Stimulated activated CD4-positive, alpha-beta T cell treated with anti-CD3 and anti-CD28 coated beads, Interleukin-1b, Interleukin-23, amount 100 ng/mL, for 1 hour (primary cell): ENCODE measurements at places on chromosomes 5 and 9.
A peak's percentile ranks its signal among the peaks of the same experiment; 100 is the strongest.

DNA sequence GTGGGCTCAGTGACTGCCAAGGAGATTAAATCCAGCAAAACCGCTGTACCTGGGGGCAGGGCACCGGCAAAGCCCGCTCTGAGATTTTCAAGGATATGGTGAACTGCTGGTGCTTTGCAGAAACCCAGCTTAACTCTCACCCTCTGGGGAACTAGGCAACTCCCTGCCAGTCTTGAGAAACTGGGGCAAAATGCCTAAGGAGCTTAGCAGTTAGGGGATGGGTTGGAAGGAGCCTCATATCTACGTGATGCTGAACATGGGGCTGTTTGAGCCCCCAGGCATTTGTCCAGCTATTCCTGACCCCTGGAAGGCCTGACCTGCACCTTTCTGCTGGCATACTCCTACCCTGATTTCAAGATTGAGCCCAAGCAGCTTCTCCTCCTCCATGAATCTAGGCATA is 108.6 kb upstream of the TBC1D2 start:
- DNase-seq = no peak

DNA sequence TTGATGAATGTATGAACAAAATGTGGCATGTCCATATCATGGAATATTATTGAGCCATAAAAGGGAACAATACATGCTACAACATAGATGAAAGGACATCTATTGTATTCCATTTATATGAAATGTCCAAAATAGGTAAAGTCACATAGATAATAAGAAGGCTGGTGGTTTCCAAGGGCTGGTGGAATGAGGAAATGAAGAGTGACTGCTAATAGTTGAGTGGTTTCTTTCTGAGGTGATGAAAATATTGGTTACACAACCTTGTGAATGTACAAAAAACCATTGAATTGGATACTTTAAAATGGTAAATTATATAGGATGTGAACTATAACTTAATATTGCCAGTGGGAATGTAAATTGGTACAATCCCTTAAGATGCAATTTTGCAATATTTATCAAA is 5.2 kb downstream of the ARSB start:
- no peak for DNase-seq

- DNase-seq = no peak
Observed at GRCh38 chr5:14464671-14465070, 116.9 kb upstream of the OTULINL start.

GRCh38 chr5:129821477-129822131 is 73.7 kb downstream of the MINAR2 start:
- no peak for DNase-seq

DNA sequence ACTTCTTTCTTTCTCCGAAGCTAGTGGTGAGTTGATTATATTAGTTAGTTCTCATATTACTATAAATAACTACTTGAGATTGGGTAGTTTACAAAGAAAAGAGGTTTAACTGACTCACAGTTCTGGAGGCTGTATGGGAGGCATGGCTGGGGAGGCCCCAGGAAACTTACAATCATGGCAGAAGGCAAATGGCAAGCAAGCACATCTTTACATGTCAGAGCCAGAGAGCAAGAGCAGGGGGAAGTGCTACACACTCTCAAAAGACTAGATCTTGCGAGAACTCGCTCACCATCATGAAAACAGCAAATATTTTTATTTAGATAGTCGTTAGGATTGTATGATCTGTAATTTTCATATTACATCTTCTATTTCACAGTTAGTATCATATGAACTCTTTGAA is 711.2 kb downstream of the PTPRD start:
- DNase-seq = no peak

GRCh38 chr5:170076211-170076610 is 29.5 kb upstream of the FOXI1 start:
- DNase-seq = no peak

DNA sequence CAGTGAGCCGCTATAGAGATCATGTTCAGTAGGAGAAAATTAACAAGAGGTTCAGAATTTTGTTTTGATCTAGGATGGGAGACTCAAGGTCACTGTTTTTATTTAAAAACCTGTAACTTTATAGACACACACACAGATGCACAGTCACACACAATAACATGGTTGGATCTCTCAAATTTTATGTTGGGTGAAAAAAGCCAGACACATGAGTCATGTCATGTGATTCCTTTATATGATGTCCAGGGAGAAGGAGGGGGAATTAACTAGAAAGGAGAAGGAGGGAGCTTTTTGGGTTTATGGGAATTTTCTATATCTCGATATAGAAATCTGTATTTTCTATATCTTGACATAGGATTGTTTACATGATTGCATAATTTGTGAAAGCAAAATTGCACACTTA is 17.1 kb downstream of the C6 start:
- no peak for DNase-seq

DNA sequence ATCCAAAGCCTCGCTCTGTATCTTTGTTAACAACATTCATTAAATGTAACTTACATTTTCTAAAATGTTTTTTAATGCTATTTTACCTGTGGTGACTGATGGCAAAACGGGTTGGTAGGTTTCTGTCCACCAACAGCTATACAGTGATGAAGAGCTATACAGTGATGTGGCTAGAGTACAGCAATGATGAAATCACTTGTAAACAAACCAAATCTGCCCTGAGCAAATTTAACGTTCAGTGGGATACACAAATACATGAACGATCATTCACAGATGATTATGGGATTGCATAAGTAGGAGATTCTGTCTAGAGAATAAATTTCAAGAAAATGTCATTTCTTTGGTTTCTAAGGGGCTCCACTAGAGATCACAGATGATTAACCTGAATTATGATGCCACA is 132.7 kb downstream of the MPDZ start:
- DNase-seq = no peak

GRCh38 chr9:26782899-26783298 is 109.7 kb downstream of the CAAP1 start:
- DNase-seq = no peak

DNA sequence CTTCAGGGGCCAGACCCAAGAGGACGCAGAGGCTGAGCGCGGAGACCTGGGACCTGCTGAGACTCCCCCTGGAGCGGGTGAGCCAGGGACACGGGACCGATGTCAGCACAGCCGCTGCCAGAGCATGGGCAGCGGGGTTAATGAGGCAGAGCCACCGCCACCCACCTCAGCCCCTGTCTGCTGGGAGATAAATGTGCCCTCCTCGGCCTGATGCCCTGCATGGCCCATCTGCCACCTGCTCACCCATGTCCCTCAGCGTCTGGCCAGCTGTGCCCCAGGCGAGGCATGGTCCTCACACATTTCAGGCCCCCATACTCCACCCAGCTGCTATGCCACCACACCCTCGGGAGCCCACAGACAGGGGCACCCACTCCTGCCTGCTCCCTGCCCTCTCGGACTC is 14.9 kb downstream of the DNLZ start:
- DNase-seq = no peak

- no peak for DNase-seq
Observed at GRCh38 chr9:94824913-94825610, 98.6 kb downstream of the AOPEP start.

DNA sequence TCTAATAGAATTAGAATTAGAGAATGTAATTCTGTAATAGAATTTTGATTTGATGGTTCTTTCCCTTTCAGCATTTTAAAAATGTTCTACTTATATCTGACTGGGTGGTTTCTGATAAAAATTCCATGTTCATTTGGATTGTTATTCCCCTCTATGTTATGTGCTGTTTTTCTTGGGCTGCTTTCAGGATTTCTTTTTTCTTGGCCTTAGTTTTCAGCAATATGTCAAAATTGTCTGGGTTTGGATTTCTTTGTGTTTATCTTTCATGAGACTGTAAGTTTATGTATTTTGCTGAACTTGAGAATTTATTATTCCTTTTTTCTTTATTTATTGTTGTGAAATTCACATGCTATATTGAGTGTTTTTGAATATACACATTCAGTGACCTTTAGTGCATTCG is 189.1 kb downstream of the RANBP17 start:
- no peak for DNase-seq

GRCh38 chr5:168946363-168946762 is 354.6 kb downstream of the SLIT3 start:
- DNase-seq = no peak

DNA sequence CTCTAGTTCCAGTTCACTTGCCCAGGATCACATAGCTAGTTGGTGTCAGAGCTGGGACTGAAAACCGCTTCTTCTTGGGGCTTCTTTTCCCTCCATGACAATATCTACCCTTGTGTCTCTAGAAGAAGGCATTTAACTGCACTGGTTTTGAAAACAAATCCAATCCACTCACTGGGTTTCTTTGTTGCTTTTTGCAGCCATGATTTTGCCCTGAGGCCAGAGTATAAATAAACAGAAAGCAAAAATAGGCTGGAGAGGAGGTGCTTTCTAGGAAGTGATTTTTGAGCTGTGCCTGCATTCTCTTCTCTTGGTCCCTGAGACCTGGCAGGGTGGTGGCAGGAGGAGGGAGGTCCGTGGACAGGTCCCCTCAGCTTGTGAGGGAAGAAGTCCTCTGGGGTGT is 6.9 kb upstream of the TRIO start:
- no peak for DNase-seq

DNA sequence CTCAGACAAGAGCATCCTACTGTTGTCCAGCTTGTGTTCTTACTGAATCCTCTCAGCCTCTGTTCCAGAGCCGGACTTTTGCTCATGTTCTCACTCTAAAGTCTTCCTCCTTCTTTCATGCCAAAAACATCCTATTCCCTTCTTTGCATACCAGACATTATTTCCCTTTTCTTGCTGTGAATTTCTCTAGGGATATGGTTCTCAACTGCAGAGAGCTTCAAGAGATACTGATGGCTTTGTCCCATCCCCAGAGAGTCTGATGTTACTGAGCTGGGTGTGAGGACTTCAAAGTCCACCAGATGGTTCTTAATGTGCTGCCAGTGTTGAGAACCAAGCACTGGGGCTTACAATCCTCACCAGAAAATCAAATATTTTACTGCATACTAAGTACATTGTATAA is 98.6 kb upstream of the FER start:
- no peak for DNase-seq

GRCh38 chr5:33300209-33300742 is 140.5 kb upstream of the TARS1 start:
- no peak for DNase-seq

GRCh38 chr5:91357012-91357634 is 26.0 kb downstream of the ARRDC3 start:
- no peak for DNase-seq

DNA sequence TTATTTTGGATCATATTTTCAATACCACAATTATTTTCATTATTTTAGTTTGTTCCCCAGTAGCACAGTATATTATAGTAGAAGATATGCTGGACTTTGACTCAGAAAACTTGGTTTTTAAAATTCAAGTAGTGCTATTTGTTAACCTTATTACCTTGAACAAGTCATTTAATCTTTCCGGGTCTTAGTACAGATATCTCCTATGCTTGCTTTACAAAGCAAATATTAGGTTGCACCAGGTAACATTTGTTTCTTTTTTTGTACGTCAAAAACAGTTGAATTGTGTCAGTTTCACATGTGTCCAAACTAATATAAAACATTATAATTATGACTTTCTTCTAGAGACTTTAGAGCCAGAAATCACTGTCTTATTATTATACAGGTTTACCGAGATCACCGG is 338.1 kb downstream of the ARL15 start:
- no peak for DNase-seq

DNA sequence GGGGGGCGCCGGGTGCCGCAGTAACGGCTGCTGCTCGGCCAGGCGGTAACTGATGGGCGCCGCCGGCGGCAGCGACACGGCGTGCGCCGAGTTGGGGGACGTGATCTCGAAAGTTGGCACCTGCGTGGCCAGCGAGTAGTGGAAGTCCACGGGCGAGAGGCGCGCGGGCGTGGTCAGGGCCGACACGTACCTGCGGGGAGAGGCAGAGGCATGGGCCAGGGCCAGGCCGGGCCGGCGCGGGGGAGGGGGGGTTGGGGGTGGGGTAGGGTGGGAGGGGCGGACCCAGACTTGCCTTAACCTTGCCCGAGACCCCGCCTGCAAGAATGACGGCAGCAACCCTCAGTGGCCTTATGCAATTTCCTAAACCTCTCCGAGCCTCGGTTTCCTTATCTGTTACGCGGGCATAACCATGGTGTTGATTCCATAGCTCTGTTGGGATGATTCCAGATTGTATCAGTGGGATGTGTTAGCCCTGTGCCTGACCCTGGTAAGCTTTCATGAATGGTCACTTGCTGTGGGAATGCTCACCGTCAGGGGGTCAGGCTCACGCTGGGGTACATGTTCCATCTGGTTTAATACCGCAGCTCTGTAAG is 53.0 kb downstream of the PSD2 start:
- peak; percentile 1 for DNase-seq

- DNase-seq = no peak
Observed at GRCh38 chr9:36976371-36977030, 57.6 kb downstream of the PAX5 start.

- DNase-seq = no peak
Observed at GRCh38 chr5:125321654-125322053, 575.2 kb upstream of the ZNF608 start.
